Stimulated activated CD8-positive, alpha-beta memory T cell treated with anti-CD3 and anti-CD28 coated beads, Interleukin-7, amount 100 ng/mL, for 1 hour (primary cell): ENCODE measurements at places on chromosomes 5 and 9.

- DNase-seq: no peak
Measured at GRCh38 chr5:171965745-171966144, 40.7 kb downstream of the FBXW11 start.

- DNase-seq: no peak
Measured at GRCh38 chr9:81489046-81489445, 200.3 kb downstream of the TLE1 start.

DNA sequence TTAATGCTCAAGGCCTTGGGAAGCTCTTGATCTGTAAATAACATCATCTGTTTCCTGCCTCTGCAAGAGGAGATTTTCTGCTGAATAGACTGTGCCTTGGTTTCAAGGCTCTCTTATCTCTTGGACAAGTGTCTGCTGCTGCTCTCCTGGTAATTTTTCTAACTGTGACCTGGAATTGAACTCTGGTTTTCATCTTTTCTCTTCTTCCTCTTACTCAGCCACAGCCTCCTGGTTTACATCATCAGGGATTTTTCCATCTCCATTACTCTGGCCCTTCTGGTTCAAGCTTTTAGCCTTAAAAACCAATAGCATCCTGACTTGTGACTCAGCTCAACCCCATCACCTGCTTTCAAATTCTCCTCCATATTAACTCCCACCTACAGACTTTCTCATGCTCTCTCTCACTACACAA, 49.6 kb upstream of the ITGA1 start:
- no peak for DNase-seq

GRCh38 chr9:94624629-94625028, 14.7 kb downstream of the FBP1 start:
- no peak for DNase-seq

GRCh38 chr5:126866851-126867636, 90.1 kb downstream of the LMNB1 start:
- no peak for DNase-seq

DNA sequence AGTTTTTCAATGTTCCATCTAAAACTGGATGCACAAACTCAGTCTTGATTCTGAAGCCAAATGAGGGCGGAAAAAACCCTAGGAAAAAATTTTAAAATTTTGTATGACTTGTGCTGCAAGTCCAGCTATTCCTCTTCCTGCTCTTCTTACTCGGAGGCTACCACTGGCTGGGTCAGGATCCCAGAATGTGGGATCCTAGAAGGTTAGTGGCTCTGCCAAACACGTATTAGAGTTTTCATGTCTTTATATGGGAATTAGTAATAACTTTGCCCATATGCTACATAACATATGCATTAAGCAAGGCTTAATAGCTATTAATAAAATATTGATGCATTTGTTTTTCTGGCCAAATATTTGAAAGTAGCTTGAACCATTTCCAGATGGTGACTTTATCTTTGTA, 458.3 kb downstream of the AGTPBP1 start:
- DNase-seq: no peak

DNA sequence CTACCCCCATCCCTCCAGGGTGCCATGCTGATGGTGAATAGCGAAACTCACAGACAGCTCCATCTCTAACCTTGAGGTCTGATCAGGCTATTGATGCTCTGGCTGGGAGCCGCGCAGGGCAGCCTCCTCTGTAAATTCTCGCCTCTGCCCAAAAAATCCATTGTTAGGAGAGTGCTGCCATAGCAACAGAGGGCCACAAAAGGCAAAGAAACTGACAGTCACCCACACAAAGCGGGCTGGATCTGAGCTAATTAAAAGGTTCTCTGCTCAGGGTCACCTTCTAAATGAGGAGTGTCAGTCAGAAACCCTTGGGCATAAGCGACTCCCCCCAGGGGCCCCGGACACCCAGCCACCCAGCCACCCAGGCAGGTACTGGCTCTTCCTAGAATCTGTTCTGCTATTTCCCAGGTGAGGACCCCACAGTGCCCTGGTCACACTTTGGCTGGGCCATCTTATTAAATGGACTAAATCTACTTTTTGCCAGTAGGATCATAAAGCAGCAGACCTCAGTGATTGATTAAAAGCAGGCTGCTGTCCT, 126.7 kb downstream of the MED10 start:
- DNase-seq: no peak

- no peak for DNase-seq
Measured at GRCh38 chr5:172773481-172774469, 2.8 kb upstream of the DUSP1 start.

GRCh38 chr5:66542711-66543110, 53.5 kb upstream of the MAST4 start:
- no peak for DNase-seq

DNA sequence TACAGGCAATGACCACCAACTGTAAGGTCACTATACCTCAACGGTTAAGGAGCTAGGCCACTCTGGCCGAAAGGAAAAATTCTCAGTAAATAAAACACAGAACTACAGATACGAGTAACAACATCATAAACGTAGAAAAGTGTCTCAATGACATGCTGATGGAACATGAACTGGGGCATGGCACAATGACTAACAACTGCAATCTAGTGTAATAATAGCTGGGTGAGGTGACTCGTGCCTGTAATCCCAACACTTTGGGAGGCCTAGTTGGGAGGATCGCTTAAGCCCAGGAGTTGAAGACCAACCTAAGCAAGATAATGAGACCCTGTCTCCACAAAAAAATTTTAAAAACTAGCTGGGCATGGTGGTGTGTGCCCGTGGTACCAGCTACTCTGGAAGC, 9.8 kb upstream of the RAPGEF6 start:
- DNase-seq: no peak

- no peak for DNase-seq
Measured at GRCh38 chr5:31639481-31640411, 815 bp downstream of the PDZD2 start.

DNA sequence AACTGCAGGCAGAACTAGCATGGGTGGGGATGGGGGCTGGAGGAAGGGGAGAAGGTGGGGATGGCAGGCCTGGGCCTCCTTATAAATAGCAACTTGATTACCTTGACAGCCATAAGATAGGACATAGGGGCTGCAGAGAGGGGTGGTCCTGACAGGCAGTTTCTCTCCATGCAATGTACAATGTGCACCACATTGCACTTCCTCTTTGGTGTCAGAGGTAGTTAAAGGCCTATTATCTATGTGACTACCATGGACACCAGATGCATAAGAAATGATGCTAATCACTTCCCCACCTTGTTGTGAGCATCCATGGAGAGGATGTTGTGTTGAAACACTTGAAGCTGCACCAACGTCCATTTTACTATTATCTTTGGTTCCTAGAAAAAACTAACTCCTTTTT, 20.2 kb upstream of the SUB1 start:
- no peak for DNase-seq

DNA sequence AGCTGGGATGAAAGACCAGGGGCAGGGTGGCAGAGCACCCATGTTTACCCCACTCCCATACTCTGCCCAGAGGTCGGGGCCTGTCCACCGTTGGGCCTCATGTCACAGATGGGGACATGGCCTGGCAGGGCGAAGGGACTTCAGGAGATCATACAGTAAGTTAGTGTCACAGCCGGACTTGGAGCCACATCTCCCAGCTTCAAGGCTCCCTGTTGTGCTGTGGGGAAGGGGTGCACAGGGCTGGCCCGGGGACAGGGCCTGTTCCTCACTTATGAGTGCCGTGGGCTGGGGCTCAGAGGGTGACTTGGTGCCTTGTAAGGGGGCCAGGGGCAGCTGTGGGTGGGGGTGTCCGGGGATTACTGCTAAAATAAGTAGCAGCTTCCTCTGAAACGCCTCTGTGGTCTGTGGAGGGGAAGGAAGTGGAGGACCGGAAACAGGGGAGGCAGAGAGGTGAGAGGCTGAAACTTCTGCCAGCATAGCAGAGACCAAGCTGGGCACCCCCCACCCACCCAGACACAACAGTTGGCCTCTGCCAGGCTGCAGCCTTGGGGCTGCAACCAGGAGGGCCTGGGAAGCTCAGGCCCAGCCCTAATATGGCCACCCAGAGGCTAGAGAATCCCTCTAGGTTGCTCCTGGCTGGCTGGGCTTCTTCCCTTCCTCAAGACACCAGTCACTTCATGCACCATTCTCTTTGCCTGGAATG, 41.1 kb upstream of the NEK6 start:
- DNase-seq: no peak

DNA sequence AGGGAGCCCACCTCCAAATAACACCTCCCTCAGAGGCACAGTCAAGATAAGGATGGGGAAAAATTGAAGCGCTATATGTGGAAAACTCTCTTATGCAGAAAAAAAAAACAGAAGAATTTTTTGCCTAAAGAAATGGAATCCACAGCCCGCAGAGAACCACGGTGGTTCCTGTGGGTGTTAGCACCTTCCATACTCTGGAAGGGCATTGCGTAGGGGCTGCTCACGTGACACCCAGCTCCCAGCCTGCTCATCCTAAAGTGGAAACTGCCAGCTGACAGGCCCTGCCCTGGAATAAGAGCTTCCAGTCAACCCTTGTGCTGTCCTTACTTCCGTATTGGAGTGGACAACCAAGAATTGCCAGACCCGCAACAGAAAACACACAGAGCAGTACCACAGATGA, 142.5 kb downstream of the FSTL4 start:
- no peak for DNase-seq

DNA sequence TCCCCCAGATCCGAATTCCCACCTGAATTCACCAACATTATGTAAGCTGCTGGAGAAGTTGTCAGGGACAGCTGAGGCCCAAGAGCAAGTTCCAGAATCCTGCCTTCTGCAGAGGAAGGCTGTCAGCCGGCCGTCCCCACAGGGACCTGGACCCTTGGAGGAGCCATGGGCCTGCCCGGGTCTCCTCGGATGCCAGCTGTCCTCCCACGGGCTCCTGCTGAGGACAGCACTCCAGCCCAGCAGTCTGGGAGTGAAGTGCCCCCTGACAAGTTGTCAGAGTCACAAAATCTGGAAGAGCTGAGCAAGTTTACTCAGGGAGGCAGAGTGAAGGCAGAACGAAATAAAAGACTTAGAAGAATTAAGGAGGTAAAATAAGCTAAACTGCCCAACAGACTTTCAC, 192.5 kb upstream of the DAPK1 start:
- DNase-seq: no peak

DNA sequence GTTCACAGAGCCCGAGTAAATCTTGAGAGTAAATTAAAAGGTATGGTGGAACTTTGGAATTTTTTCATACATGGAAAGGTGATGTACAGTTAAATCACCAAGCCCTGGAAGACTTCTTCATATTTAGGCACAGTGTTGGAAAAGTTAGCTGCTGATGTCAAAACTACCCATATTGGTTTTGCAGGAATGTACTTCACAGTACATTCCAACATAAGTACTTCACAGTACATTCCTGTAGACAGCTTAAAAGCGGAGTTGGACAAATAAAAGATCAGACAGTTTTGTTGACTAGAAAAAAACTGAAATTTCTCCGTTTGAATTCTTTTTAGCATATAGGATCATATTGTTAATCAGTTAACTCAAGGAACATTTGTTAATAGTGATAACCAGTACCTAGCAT, 1.8 kb downstream of the RANBP17 start:
- DNase-seq: no peak

- no peak for DNase-seq
Measured at GRCh38 chr5:66174338-66174737, 30.2 kb downstream of the SREK1 start.

- DNase-seq: no peak
Measured at GRCh38 chr5:169583101-169583423, 511 bp upstream of the SPDL1 start.
